Thoracic aorta endothelial cell (primary cell): ENCODE measurements at places on chromosomes 11 and 22. TPM values are rescaled to one million over a fixed set of nuclear protein-coding genes. Genes with fewer than 3 reads are reported as not detected.

ANO9 gene
- under 0.01 TPM in 1 of 2 replicates, not detected in the other for total RNA-seq

WEE1 gene
- total RNA-seq, result 39.5 and 50.5 TPM in 2 replicates

PKNOX2 gene
- 0.07 and 0.13 TPM in 2 replicates for total RNA-seq

DAGLA gene
- total RNA-seq, result 1.7 and 2.3 TPM in 2 replicates

DERL3 gene
- 0.66 and 0.93 TPM in 2 replicates for total RNA-seq

TOB2 gene
- total RNA-seq, result 31.6 and 36.0 TPM in 2 replicates

AP1B1 gene
- total RNA-seq, result 108 and 126 TPM in 2 replicates

NXPE2 gene
- total RNA-seq, result 0.13 TPM in 1 of 2 replicates, not detected in the other

EXPH5 gene
- 0.13 and 0.22 TPM in 2 replicates for total RNA-seq

MAJIN gene
- total RNA-seq, result not detected in 2 replicates

TSPAN18 gene
- total RNA-seq, result 11.7 and 17.8 TPM in 2 replicates

EIF4G2 gene
- 1,383 and 1,385 TPM in 2 replicates for total RNA-seq

RTN4RL2 gene
- 0.22 and 0.27 TPM in 2 replicates for total RNA-seq

KIRREL3 gene
- not detected in 2 replicates for total RNA-seq

DEUP1 gene
- total RNA-seq, result not detected in 2 replicates

LRRC74B gene
- total RNA-seq, result not detected in 2 replicates

RAPSN gene
- 0.07 and 0.13 TPM in 2 replicates for total RNA-seq

MYOD1 gene
- not detected in 2 replicates for total RNA-seq

C22orf42 gene
- not detected in 2 replicates for total RNA-seq

CD82 gene
- 12.2 and 12.4 TPM in 2 replicates for total RNA-seq

CHKB gene
- 21.1 and 30.4 TPM in 2 replicates for total RNA-seq

PHETA2 gene
- 8.6 and 11.2 TPM in 2 replicates for total RNA-seq

RIBC2 gene
- total RNA-seq, result 1.8 and 2.1 TPM in 2 replicates

PDE3B gene
- 7.4 and 10.4 TPM in 2 replicates for total RNA-seq

SLC25A17 gene
- 20.3 and 23.8 TPM in 2 replicates for total RNA-seq

SCN2B gene
- total RNA-seq, result not detected in 2 replicates

IGLL5 gene
- total RNA-seq, result not detected in 2 replicates

OR52R1 gene
- not detected in 2 replicates for total RNA-seq

CCDC116 gene
- 0.13 and 0.14 TPM in 2 replicates for total RNA-seq

ADAMTS15 gene
- 0.07 and 0.13 TPM in 2 replicates for total RNA-seq

KLHDC7B gene
- total RNA-seq, result not detected in 2 replicates

CCDC34 gene
- total RNA-seq, result 5.9 and 8.2 TPM in 2 replicates
